Endodermal cell (in vitro differentiated cells): ENCODE measurements at places on chromosomes 3 and 15. TPM values are rescaled to one million over a fixed set of nuclear protein-coding genes. Genes with fewer than 3 reads are reported as not detected.

- no peak for DNase-seq
Observed at GRCh38 chr15:75339531-75340240, 3.8 kb downstream of the COMMD4 start.

Gene C3orf52
- total RNA-seq: 6.1 to 7.1 TPM (median 6.7 TPM) in 3 replicates

Gene IGSF10
- 0.23 and 0.44 TPM in 2 replicates for total RNA-seq

- DNase-seq: no peak
Observed at GRCh38 chr3:101458387-101458786, 54.6 kb downstream of the SENP7 start.

DNA sequence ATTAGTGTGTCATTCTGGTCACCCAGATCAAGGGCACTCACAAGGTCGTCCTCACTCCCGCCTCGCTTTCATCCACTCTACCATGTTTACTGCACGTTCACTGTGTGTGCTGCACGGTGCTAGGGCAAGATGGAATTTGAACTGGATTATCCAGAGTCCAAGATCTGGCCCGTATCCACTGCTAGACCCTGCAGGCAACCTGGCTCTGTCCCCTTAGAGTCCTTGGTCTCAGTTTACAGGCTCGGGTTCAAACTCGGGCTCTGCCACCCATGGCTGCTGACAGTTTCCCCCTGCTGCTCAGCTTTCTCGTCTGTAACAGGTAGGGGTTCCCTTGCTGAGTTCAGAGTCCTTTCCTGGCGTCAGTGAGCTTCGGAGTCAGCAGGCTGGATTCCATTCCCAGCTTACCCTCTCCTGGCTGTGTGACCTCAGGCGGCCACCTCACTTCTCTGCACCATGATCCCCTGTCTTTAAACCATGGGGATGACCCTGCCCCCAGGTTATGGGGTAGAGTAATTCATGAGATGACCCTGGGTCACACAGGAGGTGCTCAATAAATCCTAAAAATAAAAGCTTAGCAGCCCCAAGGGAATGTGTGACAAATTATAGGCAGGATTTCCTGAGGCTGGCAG, 79.6 kb upstream of the SLC6A6 start:
- DNase-seq: no peak

DNA sequence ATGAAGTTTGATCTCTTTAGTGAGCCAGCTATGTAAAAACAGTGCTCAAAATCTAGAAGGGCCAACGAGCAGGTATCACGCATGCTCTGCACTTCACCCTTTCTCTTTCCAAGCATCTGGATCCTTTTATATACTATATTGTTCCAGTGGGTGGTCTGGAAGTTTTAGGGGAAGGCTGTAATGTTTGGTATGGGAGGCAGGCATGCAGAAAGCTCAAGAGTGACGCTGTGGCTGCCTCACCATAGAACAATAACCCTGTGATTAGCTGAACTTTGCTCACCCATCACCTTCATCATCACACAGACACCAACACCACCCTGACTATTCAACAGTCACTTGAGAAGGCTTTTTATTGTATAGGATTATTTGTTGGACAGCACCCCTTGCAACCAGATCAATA, 81.6 kb downstream of the FBN1 start:
- DNase-seq: no peak

Gene ZNF662
- not detected in 3 replicates for total RNA-seq

- DNase-seq: no peak
Observed at GRCh38 chr3:124131580-124131979, 139.7 kb upstream of the ROPN1 start.

DNA sequence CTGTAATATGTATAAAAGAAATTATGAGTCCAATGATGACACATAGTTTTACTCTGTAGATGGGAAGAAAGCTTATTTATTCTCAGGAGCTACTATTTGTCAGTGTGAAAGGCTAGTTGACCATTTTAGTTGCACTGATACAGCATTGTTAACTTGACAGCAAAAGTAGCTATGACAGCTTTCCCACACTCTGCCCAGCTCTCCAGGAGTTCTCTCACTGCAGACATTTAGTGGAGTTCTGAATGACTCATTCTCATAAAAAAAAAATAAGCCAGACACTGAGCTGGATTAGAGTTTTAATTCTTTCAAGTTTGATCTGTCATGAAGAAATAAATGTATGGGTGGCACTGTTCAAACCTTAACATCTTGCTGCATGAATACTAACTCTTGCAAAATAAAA, 77.2 kb upstream of the CFAP20DC start:
- no peak for DNase-seq

GRCh38 chr3:10845839-10846656, 30.0 kb downstream of the SLC6A11 start:
- DNase-seq: no peak

DNA sequence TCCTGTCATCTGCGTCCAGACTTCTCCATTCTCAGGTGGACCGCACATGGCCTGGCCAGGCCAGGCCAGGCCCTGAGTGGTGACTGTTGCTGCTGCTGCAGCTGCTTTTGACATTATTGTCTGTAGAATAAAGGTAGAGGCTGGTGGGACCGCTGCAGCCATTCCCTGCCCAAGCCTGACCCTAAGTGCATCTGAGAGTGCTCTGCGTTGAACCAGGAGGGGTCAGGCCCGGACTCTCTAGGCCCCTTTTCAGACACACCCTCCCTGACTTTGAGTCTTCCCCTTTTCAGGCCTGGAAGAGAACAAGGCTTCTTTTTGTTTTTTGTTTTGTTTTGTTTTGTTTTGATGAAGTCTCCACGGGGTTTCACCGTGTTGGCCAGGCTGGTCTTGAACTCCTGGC, 54.6 kb upstream of the FLNB start:
- DNase-seq: no peak

Gene NEK10
- 0.42 to 2.8 TPM (median 1.3 TPM) in 3 replicates for total RNA-seq

Gene PPP1R14D
- not detected in 3 replicates for total RNA-seq

DNA sequence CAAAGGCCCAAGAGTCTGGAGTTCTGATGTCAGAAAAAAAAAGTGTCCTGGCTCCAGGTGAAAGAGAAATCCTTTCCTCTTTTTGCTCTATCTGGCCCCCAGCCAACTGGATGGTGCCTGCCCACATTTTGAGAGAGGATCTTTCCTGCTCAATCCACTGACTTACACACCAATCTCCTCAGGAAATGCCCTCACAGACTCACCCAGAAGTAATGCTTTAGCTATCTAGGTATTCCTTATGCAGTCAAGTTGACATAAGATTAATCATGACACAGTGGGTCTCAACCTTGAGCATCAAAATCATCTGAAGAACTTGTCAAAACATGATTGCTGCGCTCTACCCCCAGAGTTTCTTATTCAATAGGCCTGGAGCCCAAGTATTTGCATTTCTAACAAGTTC, 31.2 kb downstream of the STRIT1 start:
- no peak for DNase-seq

Gene ACOX2
- total RNA-seq: 8.6 and 9.8 TPM in 2 replicates

DNA sequence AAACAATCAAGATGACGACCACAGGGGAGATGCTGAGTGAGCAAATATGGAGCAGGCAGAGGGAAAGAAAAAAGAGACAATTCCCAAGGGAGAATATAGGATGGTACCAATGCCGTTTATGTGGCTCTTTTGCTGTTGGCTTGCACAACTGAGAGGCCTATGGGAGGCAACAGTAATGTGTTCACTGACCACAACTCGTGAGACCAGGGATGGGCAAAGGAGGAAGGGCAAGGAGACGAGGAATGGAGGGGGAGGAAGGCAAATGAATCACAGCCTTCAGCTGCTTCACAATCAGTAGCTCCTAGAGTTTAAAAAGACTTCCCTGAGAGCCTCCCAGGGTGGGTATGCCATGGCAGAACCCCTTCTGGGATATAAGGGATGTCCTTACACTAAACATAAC, 131.5 kb downstream of the SLC9A9 start:
- no peak for DNase-seq

DNA sequence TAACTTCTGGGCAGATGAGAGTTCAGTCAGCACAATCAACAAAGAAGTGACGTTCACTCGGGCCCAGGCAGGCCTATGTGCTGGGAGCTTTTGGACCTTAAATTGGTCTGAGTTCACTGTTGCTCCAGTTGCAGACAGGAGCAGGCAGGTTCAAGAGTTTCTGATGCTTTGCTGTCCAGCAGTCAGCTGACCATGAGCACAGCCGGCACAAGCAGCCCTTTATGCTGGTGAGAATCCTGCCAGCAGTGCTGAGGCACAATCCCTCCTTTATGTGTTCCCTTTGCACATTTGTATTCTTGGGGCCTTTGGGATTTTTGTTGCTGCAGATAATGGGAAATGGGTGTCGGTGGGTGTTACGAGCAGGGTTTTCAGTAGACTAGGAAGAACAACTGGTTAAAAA, 81.2 kb upstream of the GOLGA8J start:
- no peak for DNase-seq

- no peak for DNase-seq
Observed at GRCh38 chr15:100638177-100638730, 35.9 kb downstream of the ASB7 start.

Gene SLITRK3
- total RNA-seq: 0.09 TPM in 1 of 2 replicates, not detected in the other

DNA sequence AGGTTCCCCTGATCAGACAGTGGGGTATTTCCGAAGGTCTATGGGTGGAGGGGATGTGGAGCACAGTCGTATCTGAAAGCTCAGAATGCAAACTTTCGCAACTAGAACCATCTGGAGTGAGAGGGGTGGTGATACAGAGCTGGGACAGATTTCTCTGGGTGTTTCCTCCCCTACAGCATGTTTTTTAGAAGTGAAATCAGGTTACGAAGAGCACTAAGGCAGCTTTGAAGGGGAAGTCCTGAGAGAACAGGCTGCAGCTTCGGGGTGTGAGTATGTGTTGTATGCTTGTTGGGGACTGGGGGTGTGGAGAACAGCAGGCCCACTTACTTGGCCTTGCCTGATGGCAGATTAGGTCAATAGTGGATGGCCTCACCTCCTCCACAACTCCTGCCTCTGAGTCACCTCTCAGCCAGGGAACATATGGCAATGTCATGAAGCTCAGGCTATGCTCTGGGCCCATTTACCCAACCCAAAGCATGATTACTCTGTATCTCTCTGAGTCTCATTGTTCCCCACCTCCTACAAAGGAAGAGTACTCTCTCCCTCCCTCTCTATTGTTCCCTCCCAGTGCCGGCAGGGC, 107.2 kb upstream of the RASGRP1 start:
- no peak for DNase-seq

GRCh38 chr15:65829130-65829764, 37.2 kb upstream of the DENND4A start:
- DNase-seq: peak; percentile 49

Gene CYP1A2
- not detected in 3 replicates for total RNA-seq

- DNase-seq: no peak
Observed at GRCh38 chr3:144063306-144063705, 91.7 kb downstream of the DIPK2A start.

Gene TRAT1
- not detected in 3 replicates for total RNA-seq

DNA sequence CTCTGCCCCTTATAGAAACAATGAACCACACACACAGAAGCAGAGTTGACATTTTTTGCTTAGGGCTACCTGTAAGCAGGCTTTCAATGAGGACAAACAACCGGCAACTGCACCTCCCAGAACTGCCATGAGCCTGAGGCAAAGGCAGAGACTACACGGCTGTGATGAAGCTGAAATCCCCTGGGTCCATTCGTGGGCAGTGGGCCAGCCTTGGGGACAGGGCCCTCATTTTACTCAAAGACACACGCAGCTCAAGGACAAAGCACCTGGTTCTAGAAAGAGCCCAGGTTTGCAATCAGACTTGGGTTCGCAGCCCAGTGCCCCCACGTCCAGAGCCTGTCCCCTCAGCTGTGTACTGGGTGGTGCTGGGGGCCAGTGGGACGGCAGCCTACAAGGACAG, 17.9 kb downstream of the FAM174B start:
- peak; percentile 38 for DNase-seq

Gene CPNE9
- 0.15 to 0.23 TPM (median 0.23 TPM) in 3 replicates for total RNA-seq

GRCh38 chr3:63861306-63861705, 2.3 kb downstream of the THOC7 start:
- DNase-seq: peak; percentile 69

DNA sequence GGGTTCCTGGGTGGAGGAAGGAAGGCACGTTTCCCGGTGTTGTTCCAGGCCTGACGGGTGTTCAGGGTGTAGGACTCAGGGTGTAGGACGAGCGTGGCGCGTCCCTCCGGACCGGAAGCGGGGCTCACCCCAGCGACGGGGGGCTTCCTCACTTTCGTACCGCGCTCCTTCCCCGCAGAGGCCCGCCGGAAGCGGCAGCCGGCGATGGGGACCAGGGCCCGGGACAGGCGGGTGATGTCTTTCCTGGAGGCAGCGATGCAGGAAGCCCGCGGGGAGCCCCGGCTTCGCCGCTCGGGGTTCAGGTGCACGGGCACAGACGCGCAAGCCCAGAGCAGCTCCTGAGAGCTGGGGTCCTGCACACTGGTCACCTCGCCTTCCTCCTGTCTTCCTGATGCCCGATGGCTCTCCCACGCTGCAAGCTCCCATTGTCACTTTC, 13.4 kb downstream of the FOXL2NB start:
- no peak for DNase-seq

DNA sequence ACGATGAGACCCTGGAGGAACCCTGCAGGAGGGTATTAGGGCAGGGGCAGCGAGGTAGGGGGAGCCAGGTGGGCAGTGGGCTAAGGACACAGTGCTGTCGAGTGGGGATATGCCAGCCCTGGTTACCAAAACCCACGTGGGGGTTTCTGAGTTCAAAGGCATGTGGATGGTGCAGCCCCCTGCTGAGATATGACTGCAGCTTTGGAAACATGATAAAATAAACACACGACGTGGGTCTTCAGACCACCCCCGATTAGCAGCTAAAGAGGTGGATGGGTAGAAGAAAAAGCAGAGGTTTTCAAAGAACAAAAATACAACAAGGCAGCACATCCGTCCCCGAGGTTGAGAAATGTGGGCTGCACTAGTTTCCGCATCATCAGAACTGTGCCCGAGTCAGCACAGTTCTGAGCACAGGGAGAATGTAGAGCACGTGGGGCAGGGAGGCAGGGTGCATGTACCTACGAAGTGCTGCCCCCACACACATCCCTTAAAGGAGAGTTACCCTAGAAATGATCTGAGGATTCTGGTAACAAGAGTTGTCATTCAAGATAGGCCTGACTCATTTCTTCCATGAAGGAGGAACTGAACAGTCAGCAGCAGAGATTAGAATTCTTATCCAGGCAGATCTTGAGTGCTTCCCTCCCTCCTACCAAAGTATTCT, 121.3 kb downstream of the RPLP1 start:
- DNase-seq: no peak

Gene OCA2
- 0.27 to 0.63 TPM (median 0.29 TPM) in 3 replicates for total RNA-seq

- no peak for DNase-seq
Observed at GRCh38 chr3:153979418-153980251, 141.6 kb upstream of the ARHGEF26 start.

GRCh38 chr3:148651549-148651948, 46.2 kb upstream of the AGTR1 start:
- DNase-seq: no peak

GRCh38 chr3:134179508-134179907, 71.2 kb downstream of the RYK start:
- no peak for DNase-seq
